Mononuclear cell (primary cell): ENCODE measurements at places on chromosomes 3 and 15. TPM values are rescaled to one million over a fixed set of nuclear protein-coding genes. Genes with fewer than 3 reads are reported as not detected.

ERICH6 gene
- total RNA-seq = 0.21 TPM

ZNF80 gene
- 1.2 TPM for total RNA-seq

ZCWPW2 gene
- total RNA-seq = not detected

EIF4E3 gene
- 21.1 TPM for total RNA-seq

TMEM87A gene
- 78.3 TPM for total RNA-seq
